ENCODE measurements at places on chromosomes 7 and 10. TPM values are rescaled to one million over a fixed set of nuclear protein-coding genes. Genes with fewer than 3 reads are reported as not detected.

PAPOLB gene
- 0.07 TPM for total RNA-seq

TRPV6 gene
- not detected for total RNA-seq

CALML3 gene
- total RNA-seq = not detected

AKR1C8 gene
- not detected for total RNA-seq

- peaks cover 3% of the 10 kb centered on the region for H3K27me3 ChIP-seq
- no peak for DNase-seq
These were observed 146.3 kb upstream of the GPR26 start for GRCh38 chr10:123519861-123520260.

DNA sequence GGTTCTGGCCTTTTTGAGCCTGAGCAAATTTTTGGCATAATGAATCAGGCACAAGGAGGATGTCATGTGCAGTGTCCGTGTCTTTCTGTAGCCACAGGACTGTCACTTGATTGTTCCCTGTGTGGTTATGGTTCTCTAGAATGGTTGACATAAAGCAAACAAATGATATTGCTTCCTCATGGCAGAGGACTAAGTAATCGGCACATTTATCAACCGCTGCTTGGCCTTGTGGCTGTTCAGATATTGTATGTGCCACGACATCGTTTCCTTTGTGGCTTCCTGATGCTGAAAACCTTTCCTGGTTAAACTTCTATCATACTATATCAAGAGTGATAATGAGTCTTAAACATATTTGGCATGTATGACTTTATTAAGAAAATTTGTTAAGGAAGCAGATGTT, 598.8 kb downstream of the SUGCT start:
- no peak for DNase-seq
- H3K4me3 ChIP-seq = no peak overlapping the region
- H3K27me3 ChIP-seq = no peaks in the 10 kb centered on the region
- H3K27ac ChIP-seq = no peak overlapping the region

GRCh38 chr7:30549931-30550493, 44.7 kb upstream of the GARS1 start:
- H3K4me1 ChIP-seq = peaks cover 10% of the 10 kb centered on the region
- no peak overlapping the region for H3K4me3 ChIP-seq
- peaks cover 32% of the 10 kb centered on the region for H3K36me3 ChIP-seq
- H3K27ac ChIP-seq = no peak overlapping the region

- no peak overlapping the region for H3K27ac ChIP-seq
- H3K4me1 ChIP-seq = no peaks in the 10 kb centered on the region
- DNase-seq = no peak
- no peaks in the 10 kb centered on the region for H3K27me3 ChIP-seq
- H3K4me3 ChIP-seq = no peak overlapping the region
These were observed 127.0 kb downstream of the INSYN2A start for GRCh38 chr10:127069436-127069835.

DNA sequence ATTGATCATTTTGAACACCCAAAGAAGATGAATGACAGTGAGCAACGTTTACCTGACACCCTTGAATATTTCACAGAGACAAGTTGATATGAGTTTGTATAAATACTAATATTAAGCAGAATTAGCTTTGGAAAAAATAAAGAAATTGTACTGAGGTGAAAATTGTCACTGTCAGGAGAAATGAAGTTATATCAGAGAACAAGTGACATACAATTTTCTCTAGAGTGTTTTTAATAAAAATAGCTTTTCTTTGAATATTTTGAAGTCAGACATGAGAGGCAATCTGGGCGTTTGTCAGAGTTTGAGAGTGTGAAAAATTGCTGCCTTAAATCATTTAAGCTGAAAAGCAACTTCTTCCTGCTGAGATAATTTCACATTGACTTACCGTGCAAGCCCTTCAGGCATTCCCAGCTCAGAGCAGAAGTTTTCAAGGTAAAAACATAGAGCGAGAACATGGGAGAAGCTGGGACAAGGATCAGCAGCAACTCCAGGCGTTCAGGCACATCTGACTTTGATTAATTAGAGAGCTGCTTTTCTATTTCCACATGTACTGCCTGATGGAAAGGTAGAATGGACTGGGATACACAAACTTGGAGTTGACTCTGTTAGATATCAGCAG, 535.9 kb downstream of the TFEC start:
- no peak overlapping the region for H3K4me3 ChIP-seq
- H3K4me1 ChIP-seq = peaks cover 2% of the 10 kb centered on the region
- H3K36me3 ChIP-seq = no peaks in the 10 kb centered on the region
- no peaks in the 10 kb centered on the region for H3K27me3 ChIP-seq

Measured in activated B cell treated with CpG ODN at 0.5 μM for 24 hours (primary cell).